ENCODE measurements at places on chromosomes 2 and 18.

GRCh38 chr2:104745846-104746245 is 108.1 kb upstream of the POU3F3 start:
- no peak for DNase-seq

DNA sequence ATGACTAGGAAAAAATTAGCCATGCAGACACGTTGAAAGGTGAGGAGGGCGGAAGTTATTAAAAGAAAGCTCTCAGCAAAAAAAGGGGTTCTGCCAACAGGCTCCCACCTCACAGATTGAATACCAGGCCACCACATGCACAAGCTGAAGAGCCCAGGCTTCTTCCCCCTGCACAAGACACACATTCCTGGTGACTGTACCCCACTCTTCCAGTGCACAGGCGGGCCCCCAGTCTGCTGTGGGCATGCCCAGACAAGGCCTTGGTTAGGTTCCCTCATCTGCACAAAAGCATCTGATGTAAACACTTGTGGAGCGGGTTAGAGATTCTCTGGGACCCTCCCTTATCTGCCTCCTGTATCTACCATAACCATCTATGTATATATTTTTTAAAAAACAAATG is 81.7 kb downstream of the AGPS start:
- DNase-seq: no peak

- DNase-seq: no peak
Measured at GRCh38 chr18:48452861-48453323, 43.7 kb upstream of the ZBTB7C start.

DNA sequence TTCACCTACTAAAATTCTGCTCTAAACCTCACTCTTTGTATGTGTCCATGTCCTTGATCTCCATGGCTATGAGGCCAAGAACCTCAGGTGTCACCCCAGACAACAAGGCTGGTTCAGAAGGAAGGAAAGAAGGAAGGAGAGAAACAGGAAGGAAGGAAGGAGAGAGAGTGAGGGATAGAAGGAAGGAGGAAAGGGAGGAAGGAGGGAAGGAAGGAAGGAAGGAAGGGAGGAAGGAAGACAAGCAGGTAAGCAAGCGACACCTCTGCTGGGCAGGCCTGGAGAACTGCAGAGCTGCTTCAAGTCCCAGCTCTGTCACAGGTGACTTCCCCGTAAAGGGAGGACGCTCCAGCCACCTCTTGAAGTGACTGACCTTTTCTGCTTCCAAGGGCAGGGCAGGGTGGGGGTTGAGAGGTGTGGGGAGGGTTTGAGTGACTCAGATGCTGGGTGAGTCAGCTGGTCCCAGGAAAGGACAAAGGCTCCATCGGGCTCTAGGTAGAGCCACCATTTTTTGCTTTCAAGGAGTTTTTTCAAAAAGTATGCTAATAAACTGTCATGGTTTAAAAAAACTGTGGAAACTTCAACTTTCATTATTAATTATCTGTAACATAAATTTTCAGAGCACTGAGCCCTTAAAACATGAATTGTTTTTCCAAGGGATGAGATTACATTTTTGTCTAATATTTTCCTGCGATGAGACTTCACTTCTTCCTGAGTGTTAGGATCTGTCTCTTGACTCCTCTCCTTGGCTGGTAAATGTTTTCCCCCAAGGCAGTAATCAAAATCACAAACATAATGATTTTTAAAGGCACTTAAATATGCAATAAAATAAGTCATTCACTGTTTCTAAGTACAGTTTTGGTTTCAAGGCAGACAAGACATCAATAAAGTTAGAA is 90.1 kb upstream of the L3MBTL4 start:
- no peak for DNase-seq

- DNase-seq: no peak
Measured at GRCh38 chr2:235852526-235852920, 315.7 kb downstream of the GBX2 start.

GRCh38 chr2:64622443-64623241 is 31.1 kb downstream of the SERTAD2 start:
- no peak for DNase-seq

DNA sequence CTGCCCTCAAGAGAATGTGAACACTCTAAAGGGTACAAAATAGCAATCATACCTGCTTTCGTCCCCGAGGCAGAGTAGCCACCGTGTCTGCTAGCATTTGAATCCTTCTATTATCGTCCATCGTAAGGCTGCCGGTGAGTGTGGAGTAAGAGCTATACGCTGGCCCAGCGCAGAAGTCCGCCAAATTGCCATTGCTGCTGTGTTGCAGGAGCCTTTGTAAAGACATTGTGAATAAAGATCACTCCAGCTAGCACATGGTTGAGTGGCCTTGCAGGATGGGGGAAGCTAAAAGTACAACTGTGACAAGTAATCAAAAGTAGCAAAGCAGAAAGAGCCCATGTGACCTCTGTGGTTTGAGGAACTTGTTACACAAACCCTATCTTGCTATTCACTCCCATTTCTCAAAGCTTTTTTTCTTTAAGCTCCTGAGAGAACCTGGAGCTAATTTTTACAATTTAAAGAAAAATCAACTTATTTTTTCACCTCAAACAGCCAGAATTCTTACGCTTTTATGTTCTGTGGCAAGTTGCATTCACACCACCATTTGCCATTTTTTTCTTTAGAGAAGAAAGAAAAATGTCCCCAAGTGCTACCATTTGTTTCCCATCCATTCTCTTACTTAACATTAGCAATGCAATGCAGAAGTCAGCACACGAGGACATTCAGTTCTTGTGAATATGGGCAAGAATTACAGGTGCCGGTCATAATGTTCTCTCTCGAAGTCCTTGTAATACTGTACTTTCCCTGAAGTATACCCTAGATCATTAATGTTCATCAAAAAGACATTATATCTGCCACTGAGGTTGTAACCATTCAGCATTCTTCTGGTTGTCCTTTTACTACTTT is at the start of gene CYTIP:
Gene CYTIP (minus strand): TSS at position 295 of the 846 bp plus-strand sequence. CDS start 69 bp downstream, at position 226.
- peak; percentile 56 for DNase-seq

DNA sequence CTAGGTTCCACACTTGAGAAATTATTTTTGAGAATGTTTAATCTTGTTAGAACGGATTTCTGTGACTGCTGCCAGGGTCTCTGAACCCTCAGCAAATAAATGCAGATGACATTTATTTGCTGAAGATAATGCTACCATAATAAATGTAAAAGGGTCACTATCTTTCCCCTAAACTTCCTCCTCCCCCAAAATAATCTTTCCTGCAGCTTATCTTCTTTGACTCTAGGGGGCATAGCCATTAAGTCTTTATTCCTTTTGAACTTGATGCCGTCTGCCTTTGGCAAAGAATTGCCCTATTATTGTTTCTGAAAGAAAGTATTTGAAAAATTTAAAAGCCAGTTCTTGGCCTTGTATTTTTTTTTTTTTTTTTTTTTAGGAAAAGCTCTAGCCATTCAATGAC is 63.6 kb upstream of the ACSL3 start:
- no peak for DNase-seq

DNA sequence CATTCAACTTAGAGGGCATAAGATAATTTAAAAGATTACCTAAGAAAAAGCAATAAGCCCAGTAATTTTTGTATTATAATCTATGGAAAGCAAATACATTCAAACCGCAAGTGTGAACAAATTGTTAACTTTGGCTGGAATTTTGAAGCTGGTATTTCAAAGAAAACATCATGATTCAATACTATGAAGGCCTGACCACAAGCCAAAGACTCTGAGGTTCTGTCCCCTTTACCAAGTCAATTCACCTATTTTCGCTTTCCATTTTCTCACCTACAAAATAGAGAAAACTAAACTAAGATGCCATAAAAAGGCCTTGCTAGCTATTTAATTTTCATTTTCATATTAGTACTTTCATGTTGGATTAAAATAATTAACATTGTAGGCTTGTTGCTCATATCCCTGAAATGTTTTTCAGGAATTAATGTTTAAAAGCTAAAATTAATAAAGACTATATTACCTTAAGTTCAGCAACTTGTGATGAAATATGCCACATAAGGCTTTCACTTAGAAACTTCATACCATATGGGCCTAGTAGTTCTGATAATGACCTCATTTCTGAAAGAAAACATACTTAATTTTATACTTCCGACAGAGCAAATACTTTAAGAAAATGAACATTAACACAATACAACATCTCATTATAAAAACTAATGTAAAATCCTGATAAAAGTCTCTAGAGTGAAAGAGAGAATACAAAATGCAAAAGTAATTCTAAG is 85.7 kb upstream of the FRZB start:
- DNase-seq: no peak

DNA sequence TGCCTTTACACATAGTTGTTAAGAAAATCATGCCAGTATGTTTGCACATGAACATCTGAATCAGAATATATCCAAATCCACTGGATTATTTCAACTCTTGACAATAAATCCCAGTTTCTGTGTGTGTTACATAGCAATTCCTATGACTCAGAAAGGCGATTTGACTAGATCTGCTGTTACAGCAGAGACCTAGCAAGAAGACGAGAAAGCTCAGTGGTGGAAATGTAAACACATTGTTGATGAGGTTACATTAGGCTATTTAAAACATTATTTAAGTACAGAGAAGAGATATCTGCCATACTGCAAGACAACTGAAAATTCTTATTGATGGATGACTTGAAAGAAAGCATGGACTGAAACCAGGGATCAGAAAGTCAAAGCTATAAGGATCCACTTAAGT is 73.0 kb upstream of the SMIM21 start:
- no peak for DNase-seq

Data from Right ventricle myocardium inferior (tissue), 1 donor.